Activated CD4-positive, alpha-beta T cell treated with anti-CD3 and anti-CD28 coated beads, Interleukin-10, Interleukin-2, amounts not matched to agents 100 ng/mL and 50 ng/mL, durations not matched to agents 16 hours and 8 hours (primary cell): ENCODE measurements at places on chromosomes 13 and 19.

GRCh38 chr13:48295271-48295670, 8.3 kb upstream of the RB1 start:
- no peak for DNase-seq

GRCh38 chr13:40618581-40619478, 47.6 kb downstream of the FOXO1 start:
- no peak for DNase-seq

- DNase-seq, result no peak
These were observed 328.0 kb upstream of the ZNF507 start for GRCh38 chr19:32017176-32017953.

- no peak for DNase-seq
These were observed 136.4 kb downstream of the STK24 start for GRCh38 chr13:98440390-98441055.

GRCh38 chr19:58009666-58010301, 7.2 kb upstream of the ZNF606 start:
- peak; percentile 56 for DNase-seq

DNA sequence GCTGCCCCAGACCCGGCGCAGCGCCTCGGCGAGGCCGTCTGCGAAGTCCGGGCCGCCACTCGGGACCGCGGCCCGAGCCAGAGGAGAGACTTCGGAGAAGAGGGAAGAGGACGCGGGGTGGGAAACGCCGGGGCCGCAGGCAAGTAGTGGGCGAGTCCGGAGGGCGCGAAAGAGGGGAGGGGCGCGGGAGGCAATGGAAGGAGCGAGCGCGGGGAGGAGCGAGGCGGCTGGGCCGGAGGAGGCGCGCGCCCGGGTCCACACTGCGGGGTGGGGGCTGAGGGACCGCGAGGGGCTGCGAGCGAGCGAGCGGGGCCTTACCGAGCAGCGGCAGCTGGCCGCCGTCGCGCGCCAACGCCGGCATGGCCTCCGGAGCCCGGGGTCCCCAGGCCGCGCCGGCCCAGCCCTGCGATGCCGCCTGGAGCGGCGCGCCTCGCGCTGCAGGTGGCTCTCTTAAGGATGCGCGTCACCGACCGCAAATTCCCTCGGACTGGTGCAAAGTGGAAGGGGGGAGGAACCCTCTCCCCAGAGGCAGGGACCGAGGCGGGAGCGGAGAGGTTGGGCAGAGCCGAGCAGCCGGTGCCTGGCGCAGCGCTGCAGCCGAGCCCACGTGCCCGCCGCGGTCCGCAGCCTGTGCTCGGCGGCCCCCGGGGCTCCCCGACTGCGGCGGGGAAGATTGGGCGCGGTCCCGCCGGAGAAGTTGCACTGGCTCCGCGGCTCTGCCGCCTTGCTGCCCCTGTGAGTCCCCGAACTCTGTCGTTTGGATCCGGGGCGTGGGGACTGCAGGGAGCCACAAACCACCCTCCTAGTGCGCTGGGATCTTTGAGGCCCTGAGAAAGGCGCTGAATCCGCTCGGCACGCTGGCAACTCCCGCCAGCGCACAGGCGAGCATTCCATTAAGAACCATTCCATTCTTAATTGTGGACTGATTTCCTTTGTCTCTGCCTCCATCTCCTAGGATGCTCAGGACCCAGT, at the start of gene FLT3:
FLT3 (minus strand) TSS at position 427 of the 972 bp plus-strand sequence; CDS start at position 361, 66 bp downstream.
- peak; percentile 59 for DNase-seq

GRCh38 chr19:35143818-35144217, 763 bp downstream of the FXYD7 start:
- DNase-seq, result no peak

DNA sequence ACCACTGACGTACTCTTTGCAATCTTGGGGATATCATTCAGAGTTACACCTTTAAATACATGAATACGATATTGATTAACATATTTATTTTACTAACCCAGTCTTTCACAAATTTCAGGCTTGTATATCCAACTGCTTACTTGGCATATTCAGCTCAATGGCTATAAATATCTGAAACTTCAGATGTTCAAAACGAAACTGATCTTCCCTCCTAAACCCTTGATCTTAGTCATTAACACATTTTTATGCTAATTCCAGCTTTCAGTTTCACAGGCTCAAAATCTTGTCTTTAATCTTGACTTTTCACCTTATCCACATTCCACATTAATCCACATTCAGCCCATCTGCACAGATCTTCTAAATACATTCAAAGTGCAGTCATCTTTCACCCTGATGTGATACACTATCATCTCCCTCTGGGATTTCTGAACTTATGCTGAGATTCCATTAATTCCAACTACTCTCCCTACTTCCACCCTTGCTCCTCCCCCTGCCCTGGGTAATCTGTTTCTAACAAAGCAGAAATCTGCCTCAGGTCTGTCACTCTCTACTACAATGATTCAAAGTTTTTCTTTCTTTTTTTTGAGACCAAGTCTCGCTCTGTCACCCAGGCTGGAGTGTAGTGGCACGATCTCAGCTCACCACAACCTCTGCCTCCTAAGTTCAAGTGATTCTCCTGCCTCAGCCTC, 387.2 kb downstream of the GPC5 start:
- peak; percentile 0 for DNase-seq

DNA sequence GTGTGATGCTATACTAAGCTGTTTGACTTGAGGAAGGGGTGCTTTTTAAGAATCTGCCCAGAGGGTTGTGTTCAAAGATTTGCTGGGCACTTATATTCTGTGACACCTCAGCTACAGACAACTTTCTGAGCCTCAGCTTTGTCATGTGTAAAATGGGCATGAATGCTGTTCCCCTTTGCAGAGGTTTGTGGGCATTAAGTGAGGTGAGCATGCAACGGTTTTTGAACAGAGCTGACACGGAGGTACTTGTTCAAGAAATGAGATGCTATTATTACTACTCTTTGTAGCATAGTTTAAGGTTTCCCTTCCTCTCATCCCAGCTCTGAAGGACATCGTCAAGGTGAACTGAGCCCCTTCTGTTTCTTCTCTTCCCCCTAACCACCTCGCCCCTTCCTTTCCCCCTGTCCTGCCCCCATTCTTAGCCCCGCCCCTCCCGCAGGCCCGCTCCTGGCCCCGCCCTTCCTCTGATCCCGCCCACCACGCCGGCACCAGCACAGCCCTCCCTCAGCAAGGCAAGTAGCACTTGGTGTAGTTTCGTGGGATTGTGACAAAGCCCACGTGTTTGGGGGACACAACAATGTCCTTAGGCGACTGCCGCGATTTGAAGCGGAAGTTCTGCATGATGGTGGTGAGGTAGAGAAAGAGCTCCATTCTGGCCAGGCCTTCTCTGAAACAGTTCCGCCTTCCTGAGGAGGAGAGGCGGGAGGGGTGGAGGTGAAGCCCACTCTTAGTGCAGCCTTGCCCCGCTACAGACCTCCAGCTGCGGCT, 26.1 kb upstream of the CYP2A7 start:
- peak; percentile 49 for DNase-seq

GRCh38 chr19:31570718-31571117, 221.5 kb upstream of the TSHZ3 start:
- no peak for DNase-seq

DNA sequence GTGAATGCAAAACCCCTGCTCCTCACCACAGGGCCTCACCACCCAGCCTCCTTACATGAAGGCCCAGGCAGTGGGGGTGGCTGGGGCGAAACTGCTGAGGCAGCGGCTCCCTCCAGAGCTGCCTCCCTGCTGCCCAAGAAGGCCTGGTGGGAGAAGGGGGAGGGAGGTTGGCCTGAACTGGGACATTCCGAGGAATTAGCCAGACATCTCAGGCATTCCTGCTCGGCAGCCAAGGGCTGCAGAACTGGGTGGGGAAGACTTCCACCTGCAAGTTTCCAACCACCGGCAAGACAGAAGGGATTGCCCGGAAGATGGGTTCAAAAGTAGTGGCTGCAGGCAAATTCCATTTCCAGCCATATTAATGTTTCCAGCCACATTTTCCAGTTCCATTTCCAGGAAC, 2.3 kb upstream of the PSPN start:
- no peak for DNase-seq

DNA sequence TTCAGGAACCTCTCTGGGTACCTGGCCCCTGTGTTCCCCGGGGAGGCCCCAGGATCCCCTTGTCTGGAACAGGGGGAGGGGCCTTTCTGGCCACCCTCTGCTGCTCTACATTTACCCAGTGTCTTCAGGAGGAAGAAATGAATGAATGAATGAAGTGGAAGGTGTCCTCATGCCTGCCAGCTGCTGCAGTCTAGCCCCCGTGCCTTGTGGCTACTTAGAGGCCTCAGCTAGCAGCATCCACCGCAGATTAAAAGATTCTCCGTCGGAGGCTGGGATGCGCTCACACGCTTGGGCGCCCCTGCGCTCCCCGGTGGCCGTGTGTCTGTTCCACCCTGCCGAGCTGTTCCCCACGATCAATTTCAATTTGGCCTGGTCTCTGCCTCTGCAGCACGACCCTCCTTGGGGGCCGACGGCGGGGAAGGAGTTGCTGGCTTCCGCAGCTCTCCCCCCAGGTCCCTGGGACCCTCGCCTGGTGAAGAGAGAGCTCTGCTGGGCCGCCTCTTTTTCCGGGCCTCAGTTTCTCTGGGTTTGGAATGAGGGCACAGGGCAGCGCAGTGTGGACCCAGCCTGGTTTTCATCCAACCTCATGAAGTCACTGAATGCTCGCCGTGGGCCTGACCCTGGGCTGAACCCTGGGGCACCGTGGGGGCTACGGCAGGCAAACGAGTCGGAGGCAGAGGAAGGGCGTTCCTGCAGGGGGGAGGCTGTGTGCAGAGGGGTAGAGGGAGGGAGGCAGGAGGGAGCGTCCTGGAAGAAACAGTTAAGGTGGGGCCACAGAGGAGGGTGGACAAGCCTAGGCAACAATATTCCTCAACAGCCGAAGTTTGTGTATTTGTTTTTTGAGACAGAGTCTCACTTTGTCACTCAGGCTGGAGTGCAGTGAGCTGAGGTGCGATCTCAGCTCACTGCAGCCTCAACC, 28.3 kb downstream of the EFNA2 start:
- no peak for DNase-seq

- DNase-seq, result no peak
These were observed 125.7 kb upstream of the NBEA start for GRCh38 chr13:34816245-34816884.

DNA sequence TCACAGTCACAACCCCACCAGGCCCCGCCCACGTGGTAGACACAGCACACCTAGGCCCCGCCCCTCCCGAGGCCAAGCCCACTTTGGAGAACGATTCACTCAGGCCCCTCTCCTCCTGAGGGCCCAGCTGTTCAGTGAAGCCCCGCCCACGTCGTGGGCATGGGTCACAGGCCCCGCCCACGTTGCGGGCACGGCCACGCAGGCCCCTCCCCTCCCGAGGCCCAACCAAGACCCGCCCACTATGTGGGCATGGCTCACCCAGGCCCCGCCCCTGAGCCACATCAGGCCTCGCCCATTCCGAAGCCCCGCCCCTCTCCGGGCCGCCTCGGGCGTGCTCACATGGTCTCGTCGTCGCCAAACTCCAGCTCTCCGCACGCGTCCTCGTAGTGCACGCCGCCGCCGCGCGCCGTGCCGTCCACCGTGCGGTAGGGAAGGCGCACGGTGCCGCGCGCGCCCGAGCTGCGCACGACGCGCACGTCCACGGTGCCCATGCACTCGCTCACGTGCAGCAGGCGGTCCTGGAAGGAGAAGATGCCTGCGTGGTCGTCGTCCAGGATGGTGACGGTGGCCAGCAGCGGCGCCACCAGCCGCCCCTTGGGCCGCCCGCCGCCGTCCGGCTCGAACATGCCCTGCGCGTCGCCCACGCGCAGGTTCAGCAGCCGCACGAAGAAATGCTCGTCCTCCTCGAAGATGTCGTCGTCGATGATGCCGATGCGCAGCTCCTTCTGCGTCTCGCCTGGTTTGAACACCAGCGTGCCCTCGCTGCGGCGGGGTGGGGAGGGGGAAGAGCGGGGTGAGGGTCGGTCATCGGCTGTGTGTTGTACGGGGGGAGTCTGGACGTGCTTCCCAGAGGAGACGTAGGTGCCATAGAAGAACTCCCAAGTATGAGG, 24.0 kb downstream of the SLC8A2 start:
- peak; percentile 77 for DNase-seq

DNA sequence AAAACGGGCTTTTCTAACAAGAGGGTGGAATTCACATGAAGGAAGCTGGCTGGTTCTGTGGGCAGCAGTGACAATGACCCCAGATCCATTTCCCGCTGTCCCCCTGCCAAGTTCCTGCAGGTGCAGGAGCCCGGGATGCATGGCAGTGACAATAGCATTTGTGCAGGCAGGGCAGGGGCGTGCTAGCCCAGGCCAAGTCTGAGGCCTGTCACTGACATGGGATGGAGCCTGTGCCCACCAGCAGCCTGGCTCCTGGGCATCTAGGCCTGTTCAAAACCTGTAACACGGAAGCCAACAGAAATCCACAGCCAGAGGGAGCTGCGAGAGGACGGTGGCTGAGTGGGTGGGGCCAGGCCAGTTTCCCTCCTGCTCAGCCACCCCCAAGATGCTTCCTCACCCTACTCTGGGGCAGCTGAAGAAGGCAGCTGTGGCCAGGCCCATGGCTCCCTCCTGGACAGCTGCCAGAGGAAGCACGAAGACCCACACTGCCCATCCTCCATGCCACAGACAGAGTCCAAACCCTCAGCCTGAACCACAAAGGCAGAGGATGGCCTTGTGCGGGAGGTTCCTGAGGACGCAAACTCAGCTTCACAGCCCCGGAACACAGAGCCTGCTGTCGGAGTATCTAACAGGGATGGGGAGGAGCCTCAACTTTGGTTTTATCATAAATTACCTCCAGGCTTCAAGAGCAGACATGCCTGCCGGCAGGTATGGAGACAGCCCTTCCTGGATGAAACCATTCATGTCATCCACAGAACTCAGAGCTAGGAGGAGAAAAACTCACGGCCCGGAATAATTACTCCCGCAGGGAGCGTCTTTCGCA, 74.0 kb downstream of the CEBPG start:
- no peak for DNase-seq

- DNase-seq, result peak; percentile 72
These were observed 53.2 kb upstream of the SHKBP1 start for GRCh38 chr19:40523322-40524047.

GRCh38 chr13:38463048-38463447, 113.4 kb downstream of the UFM1 start:
- no peak for DNase-seq

- no peak for DNase-seq
These were observed 152.0 kb downstream of the NUFIP1 start for GRCh38 chr13:44837250-44837649.

GRCh38 chr13:113412440-113412839, 40.8 kb downstream of the ADPRHL1 start:
- DNase-seq, result no peak

- DNase-seq, result peak; percentile 92
These were observed 15.0 kb upstream of the NANOS3 start for GRCh38 chr19:13861714-13862531.

DNA sequence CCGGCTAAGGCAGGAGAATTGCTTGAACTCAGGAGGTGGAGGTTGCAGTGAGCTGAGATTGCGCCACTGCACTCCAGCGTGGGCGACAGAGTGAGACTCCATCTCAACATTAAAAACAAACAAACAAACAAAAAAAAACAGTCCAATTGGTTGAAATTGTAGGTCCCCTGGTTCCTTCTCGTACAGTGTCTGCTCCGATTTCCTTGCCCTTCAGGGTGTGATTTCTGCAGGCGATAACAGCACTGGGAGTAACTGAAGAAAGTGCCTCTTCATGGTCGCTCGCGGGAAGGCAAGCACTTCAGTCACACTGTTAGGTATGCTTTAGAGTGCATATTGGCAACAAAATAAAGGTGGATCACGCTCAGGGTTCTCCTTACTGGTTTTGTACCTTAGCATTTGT, 39.7 kb downstream of the TPT1 start:
- DNase-seq, result no peak

- no peak for DNase-seq
These were observed 27.6 kb downstream of the SCEL start for GRCh38 chr13:77563111-77563510.

GRCh38 chr13:114319441-114319913, 5.2 kb downstream of the CHAMP1 start:
- no peak for DNase-seq

- DNase-seq, result peak; percentile 49
These were observed 13.7 kb downstream of the PTH2 start for GRCh38 chr19:49409441-49410029.

GRCh38 chr19:43754503-43755255, at the start of gene SMG9:
SMG9 (minus strand) TSS chr19:43754962; CDS start chr19:43750741, 4,221 bp downstream.
- peak; percentile 99 for DNase-seq
